Body of pancreas (tissue), 4 donors: ENCODE measurements at places on chromosomes 6 and 20. TPM values are rescaled to one million over a fixed set of nuclear protein-coding genes. Genes with fewer than 3 reads are reported as not detected.

The ZNF334 gene
- total RNA-seq, result 13.8 TPM

The PRND gene
- total RNA-seq, result not detected

The HSPA12B gene
- 4.4 TPM for total RNA-seq

The LKAAEAR1 gene
- not detected for total RNA-seq

The OSTM1 gene
- total RNA-seq, result 26.0 TPM

The OR2H2 gene
- total RNA-seq, result not detected

The NKX2-4 gene
- total RNA-seq, result not detected

DNA sequence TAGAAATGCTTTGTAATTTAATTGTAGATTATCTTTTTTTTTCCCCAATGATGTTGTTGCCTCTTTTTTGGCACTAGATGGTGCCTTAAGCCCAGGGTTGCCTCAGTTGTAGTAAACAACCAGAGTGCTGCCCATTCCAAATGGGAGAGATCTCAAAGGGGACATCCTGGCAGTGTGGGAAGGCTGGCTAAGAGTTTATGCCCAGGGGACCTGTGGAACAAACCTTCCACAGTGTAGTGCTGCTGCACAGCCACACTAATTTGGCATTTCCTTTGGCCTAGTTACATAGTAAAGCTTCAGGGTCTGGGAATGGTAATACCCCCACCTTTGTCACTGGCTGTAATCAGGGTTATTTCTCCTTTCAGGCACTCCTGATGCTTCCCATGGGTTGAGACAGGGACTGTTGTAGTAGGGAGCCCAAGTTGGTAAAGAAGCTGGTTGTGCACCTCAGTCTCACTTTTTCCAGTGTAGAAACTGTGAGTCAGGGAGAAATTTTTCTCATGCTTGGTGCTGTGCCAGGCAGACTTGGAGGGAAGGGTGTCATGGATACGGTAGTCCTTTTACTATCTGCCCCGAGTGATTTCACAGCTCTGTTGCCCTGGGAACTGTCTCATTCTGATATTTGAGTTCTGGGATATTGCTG lies 177.8 kb upstream of the ECI2 start:
- H3K4me3 ChIP-seq, result no peak overlapping the region
- no peaks in the 10 kb centered on the region for H3K36me3 ChIP-seq
- no peak overlapping the region for H3K27ac ChIP-seq
- no peaks in the 10 kb centered on the region for H3K27me3 ChIP-seq
- H3K4me1 ChIP-seq, result peaks cover 14% of the 10 kb centered on the region
- DNase-seq, result peak; percentile 42

- no peaks in the 10 kb centered on the region for H3K27me3 ChIP-seq
- H3K27ac ChIP-seq, result no peak overlapping the region
- no peak for DNase-seq
- H3K4me1 ChIP-seq, result peaks cover 27% of the 10 kb centered on the region
- no peaks in the 10 kb centered on the region for H3K36me3 ChIP-seq
These were observed 1.8 kb upstream of the ARFGAP1 start for GRCh38 chr20:63270606-63271325.
